ENCODE measurements at places on chromosomes 4 and X.

- no peak for DNase-seq
Observed at GRCh38 chr4:143224255-143224654, 39.5 kb downstream of the USP38 start.

- DNase-seq = no peak
Observed at GRCh38 chr4:150415213-150415612, 166.7 kb upstream of the MAB21L2 start.

DNA sequence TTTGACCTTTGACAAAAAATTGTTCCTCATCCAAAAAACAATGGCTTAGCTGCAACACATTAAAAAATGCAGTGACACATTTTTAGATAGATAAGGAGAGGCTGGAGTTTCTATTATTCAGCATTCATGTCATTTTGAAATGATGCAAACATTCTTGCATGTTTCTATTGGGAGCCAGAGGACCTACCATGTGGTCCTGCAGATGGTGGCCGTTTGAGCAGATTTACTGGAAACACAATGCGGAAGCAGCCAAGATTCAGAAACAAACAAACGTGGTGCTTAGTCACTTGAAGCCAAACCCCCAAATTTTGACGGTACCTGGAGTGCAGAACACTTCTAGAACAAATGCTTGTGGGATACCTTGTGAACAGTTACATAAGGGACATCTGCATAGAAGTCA lies 456.7 kb downstream of the PCDH18 start:
- no peak for DNase-seq

DNA sequence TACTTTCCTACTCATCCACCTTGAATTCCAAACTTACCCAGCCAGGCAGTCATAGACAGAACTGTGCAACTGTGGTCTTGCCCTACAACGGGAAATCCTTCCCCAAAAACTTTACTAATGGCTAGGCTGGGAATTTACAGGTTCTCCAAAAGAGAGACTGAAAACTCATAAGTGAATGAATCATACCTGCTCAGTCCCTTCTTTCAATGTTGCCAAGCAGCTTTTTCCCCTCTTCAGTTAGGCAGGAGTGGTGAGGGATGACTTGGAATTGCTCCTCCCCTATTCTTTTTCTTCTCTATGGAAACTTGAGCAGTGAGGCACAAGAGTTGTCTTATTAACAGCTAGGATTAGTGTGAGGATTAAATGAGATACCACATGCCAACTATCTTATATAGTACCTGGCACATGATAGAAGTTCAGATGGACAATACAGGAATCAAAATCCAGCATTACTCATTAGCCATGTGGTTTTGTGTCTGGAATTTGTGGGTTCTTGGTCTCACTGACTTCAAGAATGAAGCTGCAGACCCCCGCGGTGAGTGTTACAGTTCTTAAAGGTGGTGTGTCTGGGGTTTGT lies 105.9 kb downstream of the TEX13A start:
- DNase-seq = no peak

DNA sequence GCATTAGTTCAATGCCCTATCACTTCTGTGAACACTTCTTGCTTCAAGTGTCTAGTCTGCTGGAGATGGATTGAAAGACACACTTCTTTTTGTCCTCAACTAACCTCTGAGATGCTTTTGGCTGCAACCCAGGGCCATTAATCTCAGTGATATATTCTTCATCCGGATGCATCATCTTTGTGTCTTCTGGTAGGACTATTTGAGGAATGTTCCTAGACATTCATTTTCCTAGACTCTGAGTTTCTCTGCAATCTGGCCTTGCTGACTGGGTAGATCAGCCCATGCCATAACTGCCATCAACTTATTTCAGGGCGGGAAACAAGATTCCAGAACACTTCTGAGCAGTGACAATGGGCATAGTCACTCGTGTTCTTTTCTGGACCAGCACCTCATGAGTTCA lies 329.4 kb downstream of the PDGFC start:
- no peak for DNase-seq

GRCh38 chr4:165814256-165815020 lies 58.6 kb upstream of the TLL1 start:
- no peak for DNase-seq

DNA sequence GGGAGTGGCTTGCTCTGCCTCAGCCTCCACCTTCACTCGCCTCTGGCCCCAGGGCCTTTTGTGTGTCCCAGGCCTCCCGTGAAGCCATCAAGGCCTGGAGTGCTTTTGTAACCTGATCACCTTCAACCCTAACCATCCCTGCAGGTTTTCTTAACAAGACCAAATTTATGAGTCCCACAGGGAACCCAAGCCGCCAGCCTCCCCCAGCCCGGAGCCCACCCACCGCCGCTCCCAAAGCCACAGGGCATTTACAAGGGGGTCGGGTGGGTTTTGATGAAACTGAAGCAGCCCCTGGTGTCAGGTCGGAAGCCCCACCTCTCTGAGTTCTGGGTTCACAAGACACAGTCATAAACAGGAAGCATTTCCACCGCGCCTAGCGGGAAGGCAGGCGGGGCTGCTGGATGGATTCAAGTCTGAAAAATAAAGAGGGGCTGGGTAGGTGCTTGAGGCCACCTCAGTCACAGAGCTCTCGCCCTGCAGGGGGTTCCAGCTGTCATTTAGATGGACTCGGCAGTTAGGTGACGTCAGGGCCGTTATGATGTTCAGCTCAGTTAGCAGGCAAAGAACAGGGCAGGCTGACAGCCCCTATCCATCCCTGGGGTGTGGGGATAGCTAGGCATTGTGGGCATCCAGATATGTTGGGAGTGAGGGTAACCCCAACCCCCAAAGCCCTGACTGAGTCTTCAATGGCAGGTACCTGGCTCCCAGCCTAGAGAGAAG lies 128.5 kb downstream of the BCOR start:
- no peak for DNase-seq

- no peak for DNase-seq
Observed at GRCh38 chrX:14056206-14056605, 26.5 kb upstream of the GEMIN8 start.

- DNase-seq = no peak
Observed at GRCh38 chr4:24516926-24517325, 67.4 kb downstream of the DHX15 start.

DNA sequence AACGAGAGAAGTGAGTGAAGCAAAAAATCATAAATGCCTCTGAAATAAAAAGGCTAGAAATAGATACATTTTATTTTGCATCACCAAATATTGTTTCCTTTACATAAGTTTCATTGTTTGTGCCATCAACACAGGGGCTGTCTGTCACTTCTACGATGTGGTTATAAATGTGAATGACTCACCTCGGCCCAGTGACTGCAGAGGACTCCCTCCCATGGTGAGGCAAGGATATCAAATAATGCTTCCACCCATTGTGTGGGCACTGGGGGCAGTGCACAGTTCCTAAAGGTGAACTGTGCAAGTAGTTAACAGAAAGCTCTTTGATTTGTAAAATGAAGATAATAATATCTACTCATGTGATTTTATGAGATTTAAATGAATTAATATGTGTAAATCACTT lies 230.3 kb upstream of the NEIL3 start:
- no peak for DNase-seq

- DNase-seq = no peak
Observed at GRCh38 chr4:87078987-87079486, 141.4 kb downstream of the KLHL8 start.

GRCh38 chr4:6674500-6675149 lies 19.1 kb upstream of the S100P start:
- DNase-seq = peak; percentile 34

GRCh38 chr4:121239951-121240350 lies 75.8 kb upstream of the TNIP3 start:
- DNase-seq = no peak

DNA sequence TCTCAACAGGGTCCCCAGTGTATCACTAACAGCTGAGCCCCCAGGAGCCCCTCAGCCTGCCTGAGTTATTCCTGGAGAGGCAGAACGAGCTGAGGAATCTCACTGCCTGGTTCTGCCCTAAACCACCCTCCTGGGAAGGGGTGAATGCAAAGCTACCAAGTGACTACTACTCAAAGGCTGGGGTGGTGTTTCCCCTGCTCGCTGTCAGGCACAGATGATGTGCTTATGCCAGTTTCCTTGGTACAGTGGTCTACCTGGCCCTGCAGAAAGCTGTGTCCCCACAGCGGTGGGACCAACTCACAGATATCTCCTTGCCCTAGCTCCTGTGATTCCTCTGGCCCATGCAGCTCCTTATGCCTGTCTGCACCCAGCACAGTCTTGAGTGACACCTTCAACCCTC lies 35.4 kb upstream of the ASMTL start:
- no peak for DNase-seq

DNA sequence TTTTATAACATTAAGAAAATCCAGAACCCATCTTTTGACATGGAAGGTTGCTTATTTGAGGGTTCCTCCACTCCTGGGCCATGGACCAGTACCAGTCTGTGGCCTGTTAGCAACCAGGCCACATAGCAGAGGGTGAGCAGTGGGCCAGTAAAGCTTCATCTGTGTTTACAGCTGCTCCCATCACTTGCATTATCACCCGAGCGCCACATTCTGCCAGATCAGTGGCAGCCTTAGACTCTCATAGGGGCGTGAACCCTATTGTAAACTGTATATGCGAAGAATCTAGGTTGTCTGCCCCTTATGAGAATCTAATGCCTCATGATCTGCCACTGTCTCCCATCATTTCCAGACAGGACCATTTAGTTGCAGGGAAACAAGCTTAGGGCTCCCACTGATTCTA lies 58.6 kb downstream of the NDST4 start:
- no peak for DNase-seq

GRCh38 chr4:38989487-38989886 lies 42.7 kb downstream of the TMEM156 start:
- DNase-seq = no peak

DNA sequence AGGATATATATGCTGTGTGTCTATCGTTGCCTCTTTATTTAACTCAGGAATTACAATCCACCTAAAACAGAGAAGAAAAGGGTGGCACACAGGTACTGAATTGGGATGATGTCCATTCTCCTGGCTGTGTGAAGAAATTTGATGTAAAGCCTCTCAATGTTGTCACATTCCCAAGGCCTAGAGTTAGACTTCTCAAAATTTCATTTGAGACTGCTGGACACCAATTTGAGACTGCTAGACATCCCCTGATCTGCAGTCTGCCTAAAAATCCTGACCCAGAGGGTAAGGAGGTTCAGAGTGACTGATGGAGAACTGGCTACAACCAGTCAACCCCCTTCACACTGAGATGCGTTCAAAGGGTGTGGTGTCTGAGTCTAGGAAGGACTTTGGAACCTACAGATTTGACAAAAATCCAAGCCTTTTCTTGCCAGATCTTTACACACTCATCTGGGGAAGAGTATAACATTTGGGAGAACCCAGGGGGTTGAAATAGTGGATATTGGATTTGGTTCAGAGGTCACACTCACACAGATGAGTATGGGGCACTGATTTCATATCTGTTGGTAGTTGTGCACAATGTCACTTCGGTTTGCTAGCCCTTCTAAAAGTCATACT lies 4.9 kb upstream of the PRDM8 start:
- no peak for DNase-seq

DNA sequence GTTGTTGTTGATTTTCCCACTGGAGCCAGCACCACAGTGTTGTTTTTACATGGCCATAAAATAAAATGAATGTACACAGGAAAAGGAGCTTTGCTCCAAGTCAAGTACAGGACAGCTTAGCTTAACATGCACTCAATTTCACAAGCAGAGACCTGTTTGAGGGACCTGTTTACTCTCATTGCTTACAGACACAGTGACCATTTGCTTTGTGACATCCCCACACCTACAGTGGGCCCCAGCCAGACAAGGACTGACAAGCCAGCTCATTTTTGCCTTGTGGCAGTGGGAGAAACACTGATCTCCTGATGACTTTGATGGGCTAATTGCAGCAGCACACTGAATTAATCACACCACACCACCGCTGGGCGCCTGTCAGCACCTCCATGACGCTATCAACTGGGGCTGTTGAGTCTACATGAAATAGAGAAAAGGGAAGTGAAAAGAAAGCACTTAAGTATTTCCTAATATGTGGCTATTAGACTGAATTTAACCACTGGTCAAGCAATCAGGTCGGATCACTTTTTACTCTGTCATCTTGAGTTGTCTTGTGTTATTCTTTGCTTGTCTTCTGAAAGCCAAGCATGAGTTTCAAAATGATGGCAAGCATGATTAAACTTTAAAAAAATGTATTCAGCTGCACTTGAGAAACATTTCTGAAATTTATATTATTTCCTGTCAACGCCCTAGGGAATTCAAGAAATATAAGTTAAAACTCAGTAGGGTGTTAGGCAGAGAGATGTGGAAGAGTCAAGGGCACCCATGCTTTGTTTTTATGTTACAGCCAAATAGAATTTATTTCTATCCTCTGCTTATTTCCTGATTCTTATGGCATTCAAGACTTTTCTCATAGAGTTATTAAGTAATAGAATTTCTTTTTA lies 557.7 kb downstream of the RAB28 start:
- DNase-seq = no peak

DNA sequence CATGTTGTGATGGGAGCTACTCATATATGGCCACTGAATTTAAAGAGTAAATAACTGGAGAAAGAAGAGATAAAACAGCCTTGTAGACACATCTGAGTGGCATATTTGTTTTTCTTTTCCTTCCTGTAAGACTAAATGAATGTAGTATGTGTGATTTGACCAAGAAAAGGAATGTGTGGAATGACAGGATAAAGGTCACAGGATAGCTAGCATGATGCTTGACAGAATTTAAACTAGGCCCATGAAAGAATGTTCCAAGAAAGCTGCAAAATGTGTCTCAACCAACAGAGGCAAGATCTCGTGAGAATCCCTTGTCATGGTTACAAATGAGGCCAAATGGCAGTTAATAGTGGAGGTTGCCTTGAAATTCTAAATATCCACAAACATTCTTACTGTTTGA lies 137.0 kb downstream of the KCNIP4 start:
- no peak for DNase-seq

- no peak for DNase-seq
Observed at GRCh38 chr4:124703154-124703553, 9.4 kb downstream of the ANKRD50 start.

- DNase-seq = no peak
Observed at GRCh38 chr4:158865520-158866177, 96.8 kb downstream of the FNIP2 start.

GRCh38 chr4:10173754-10174749 lies 57.5 kb upstream of the WDR1 start:
- no peak for DNase-seq

GRCh38 chr4:146288193-146288592 lies 73.9 kb downstream of the REELD1 start:
- DNase-seq = no peak

GRCh38 chrX:77298296-77298695 lies 148.9 kb upstream of the FGF16 start:
- no peak for DNase-seq

DNA sequence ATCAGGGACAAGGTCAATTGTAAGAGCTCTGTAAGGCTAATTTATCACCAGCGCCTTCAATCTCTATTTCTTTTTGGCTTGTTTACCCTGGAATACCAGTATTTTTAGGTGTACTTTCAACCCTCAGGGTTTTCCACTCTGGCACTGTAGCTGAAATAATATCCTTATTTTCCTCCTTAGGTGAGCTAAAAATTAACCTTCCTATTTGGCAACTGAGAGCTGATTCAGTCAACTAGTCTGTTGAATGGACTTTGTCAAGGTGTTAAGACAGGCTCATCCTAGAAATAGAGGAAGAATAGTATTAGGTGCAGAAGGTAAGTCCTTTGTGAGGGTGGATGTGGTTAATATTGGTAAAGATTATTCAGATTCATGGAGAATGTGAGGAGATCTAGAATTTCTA lies 101.3 kb upstream of the BANK1 start:
- DNase-seq = no peak

GRCh38 chr4:18917689-18918088 lies 896.1 kb upstream of the LCORL start:
- DNase-seq = no peak
